Activated gamma-delta T cell treated with anti-CD3 and anti-CD28 coated beads, Interleukin-2, amount 50 U/mL, for 16 hours (primary cell): ENCODE measurements at places on chromosomes 2 and 18.

DNA sequence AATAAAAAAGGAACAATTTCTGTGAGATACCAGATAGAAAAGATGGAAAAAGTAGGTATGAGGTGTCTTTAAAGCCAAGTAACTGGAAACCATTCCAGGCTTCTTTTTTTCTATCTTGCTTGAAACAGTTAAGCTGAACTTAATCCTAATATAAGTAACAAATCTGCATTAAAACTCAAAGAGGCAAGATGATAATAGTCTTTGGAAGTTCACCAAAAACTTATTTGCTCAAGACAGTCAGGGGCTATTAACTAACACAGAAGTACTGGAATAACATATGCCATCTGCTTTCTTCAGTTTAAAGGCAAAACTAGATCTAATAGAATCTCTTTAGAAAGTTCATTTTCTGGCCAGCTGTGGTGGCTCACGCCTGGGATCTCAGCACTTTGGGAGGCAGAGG lies 18.8 kb downstream of the PDIA6 start:
- DNase-seq = no peak

GRCh38 chr18:44759925-44760342 lies 79.2 kb downstream of the SETBP1 start:
- DNase-seq = no peak

GRCh38 chr2:75862547-75862946 lies 151.8 kb upstream of the GCFC2 start:
- DNase-seq = no peak

DNA sequence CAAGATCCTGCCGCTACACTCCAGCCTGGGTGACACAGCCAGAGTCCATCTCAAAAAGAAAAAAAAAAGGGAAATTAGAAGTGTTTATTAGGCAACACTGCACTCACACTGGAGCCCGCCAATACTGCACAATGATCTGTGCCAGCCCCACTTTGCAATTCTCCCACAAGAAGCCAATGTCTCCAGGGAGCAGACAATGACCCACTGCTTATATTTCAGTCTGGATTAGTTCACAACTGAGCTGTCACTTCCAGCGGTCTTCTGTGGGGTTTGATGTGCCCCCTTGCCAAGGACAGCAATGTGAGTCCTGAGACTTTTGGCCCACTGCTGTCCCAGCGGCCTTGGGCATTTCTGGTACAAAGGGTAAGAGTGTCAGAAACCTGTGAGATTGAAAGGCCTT lies 85.6 kb upstream of the PPM1B start:
- no peak for DNase-seq

- no peak for DNase-seq
Observed at GRCh38 chr2:210432633-210433032, 43.9 kb downstream of the LANCL1 start.
